Activated CD8-positive, alpha-beta T cell treated with anti-CD3 and anti-CD28 coated beads, Interleukin-2, amount 10 ng/mL, durations not matched to agents 7 days and 5 days (primary cell): ENCODE measurements at places on chromosomes 3 and 15. TPM values are rescaled to one million over a fixed set of nuclear protein-coding genes. Genes with fewer than 3 reads are reported as not detected.

GRCh38 chr3:46942076-46942475, 34.5 kb downstream of the CCDC12 start:
- peaks cover 49% of the 10 kb centered on the region for H3K36me3 ChIP-seq
- H3K27me3 ChIP-seq, result no peaks in the 10 kb centered on the region
- H3K27ac ChIP-seq, result peak overlapping the region; percentile 70
- H3K4me1 ChIP-seq, result peaks cover 68% of the 10 kb centered on the region
- DNase-seq, result no peak

DNA sequence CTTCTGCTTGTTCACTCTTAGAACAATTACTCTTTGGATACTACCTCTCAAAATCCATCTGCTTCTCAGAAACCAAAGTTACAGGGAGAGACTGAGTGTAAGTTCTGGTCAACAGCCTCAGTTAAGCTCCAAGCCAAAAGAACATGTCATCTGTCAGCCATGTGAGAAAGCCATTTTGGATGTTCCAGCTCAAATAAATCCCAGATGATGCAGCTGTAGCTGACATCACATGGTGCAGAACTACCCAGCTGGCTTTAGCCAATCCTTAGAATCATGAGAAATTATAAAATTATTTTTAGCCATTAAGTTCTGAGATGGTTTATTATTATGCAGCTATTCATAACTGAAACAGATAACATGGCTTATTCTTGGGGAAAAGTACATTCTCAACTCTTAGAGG, 696.0 kb downstream of the ZNF385D start:
- DNase-seq, result no peak
- H3K27ac ChIP-seq, result no peak overlapping the region
- no peaks in the 10 kb centered on the region for H3K27me3 ChIP-seq
- H3K36me3 ChIP-seq, result no peaks in the 10 kb centered on the region
- H3K4me1 ChIP-seq, result no peaks in the 10 kb centered on the region

DNA sequence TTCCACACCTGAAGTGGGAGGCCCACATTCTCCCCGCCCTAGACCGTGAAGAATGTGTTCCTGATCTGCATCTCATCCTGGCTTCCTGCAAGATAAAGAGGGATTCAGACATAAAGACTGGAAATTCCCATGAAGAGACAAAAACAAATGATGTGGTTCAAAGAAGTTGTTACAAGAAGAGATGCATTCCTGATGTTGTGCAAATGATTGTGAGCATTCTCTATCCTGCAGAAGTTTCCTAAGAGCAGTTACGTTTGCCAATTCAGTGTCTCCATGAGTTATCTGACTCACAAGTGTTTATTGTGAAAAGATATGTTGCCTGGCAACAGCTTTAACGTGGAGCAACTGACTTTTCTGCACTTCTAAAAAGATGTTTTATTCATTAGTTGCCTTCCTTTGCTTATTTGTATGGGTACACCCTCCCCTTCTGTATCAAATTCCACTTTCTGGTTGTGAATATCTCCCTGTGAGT, 107.8 kb downstream of the ZIC4 start:
- no peaks in the 10 kb centered on the region for H3K4me1 ChIP-seq
- no peaks in the 10 kb centered on the region for H3K36me3 ChIP-seq
- no peaks in the 10 kb centered on the region for H3K27me3 ChIP-seq
- no peak overlapping the region for H3K27ac ChIP-seq

DNA sequence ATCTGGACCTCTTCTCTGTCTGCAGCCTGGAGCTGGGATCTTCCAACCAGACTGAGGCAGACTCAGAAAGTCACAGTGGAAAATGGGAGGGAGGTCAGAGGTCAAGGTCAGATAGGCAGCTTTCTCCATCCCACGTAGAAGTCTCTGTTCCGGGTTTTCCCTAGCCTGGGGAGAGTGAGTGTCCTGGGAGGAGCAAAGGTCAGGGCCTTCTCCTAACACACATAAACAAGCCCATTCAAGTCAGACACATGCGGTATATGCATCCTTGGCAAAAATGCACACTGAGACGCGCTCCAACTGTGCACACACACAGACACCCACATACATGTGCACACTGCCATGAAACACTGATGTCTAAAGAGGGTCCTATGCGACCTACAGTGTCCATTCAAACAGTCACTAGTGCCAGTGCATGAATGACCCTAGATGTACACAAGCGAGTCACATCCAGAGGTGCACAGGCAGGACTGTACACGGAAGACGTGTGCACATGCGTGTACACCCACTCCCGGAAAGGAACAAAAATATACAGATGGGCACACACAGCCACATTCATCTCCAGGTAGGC, 681 bp downstream of the TWF2 start:
- H3K27me3 ChIP-seq, result no peaks in the 10 kb centered on the region
- H3K4me3 ChIP-seq, result peak overlapping the region; percentile 96
- DNase-seq, result no peak
- H3K4me1 ChIP-seq, result peaks cover 72% of the 10 kb centered on the region

DNA sequence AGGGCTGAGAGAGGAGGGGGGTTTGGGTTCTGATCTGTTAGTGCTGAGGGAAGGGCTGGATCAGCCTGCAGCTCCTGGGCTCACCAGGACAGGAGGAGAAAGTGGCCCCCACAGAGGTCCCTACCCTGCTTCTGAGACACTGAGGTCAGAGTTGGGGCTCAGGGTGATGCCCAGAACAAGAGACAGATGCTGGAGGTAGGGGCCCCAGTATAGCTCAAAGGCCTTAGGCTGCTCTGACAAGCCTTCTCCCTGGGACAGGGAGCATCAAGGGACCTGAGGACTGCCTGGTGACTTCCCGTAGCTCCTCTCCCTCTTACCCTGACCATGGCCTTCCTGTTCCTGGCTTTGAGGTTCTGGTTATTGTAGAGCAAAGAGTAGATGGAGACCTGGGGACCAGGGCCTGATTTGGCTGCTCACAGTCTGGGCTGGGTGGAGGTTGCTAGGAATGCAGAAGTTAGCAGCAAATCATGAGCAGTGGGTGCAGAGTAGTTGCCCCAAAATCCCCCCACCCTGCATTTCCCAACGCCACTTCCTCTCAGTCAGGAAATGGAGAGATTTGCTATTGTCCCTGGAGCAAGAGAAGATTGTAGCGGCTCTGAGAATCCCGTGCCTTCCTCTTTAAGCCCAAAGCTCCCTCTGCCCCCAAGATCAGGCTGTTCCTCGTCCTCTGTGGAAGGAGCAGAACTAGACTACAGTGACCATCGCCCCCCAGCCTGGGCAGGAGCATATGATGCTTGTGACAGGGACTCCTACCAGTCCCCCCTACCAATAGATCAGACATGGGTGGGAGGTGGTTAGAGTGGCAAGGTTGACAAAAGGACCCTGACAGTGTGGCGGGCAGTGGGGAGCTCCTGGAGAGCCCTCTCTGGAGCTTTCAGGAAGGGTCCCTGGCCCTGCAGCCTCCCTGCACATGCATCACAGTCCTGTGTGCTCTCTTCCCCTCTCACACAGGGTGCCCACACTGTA, 47.4 kb upstream of the SEC22A start:
- no peak overlapping the region for H3K27ac ChIP-seq
- no peak overlapping the region for H3K4me3 ChIP-seq
- no peaks in the 10 kb centered on the region for H3K27me3 ChIP-seq

- no peaks in the 10 kb centered on the region for H3K27me3 ChIP-seq
- H3K4me3 ChIP-seq, result no peak overlapping the region
- H3K4me1 ChIP-seq, result no peaks in the 10 kb centered on the region
- no peak for DNase-seq
Observed at GRCh38 chr3:167084545-167084944, 295.6 kb downstream of the ZBBX start.

DNA sequence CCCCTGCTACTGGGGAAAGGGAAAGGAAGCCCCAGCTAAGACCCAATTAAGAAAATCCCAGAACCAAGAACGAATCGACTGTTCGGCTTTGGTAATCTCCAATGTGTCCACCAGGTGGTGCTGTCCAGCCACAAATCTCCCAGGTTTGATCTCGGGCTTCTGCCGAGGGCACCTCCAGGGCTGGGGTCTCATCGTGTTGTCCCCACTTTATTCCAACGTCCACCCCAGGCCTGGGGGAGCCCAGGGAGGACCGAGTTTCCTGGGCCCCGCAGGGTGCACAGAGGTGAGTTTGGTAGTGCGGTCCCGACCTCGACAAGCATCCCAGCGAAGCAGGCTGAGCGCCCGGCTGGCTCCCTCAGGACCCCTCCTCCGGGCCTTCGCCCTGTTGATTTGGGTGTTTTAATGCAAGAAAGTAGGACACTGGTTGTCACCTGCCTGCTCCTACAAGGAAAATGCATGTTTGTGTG, 185.1 kb downstream of the GOLGA6L6 start:
- H3K36me3 ChIP-seq, result no peaks in the 10 kb centered on the region
- peaks cover 2% of the 10 kb centered on the region for H3K4me1 ChIP-seq
- DNase-seq, result peak; percentile 80
- H3K4me3 ChIP-seq, result no peak overlapping the region

DNA sequence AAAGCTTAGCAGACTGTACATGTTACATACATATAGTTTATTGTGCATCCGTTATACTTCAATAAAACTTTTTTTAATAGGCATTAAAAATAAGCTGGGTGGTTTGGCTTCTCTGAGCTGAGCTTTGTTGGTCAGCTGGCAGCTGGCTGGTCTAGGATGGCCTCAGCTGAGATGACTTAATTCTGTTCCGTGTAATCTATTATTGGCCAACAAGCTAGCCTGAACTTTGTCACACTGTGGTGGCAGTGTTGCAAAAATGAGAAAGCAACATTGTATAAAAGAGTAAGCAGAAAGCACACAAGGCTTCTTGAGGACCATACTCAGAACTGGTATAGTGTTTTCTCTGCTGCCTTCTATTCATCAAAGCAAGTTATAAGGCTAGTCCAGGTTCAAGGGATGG, 45.2 kb downstream of the CGGBP1 start:
- no peaks in the 10 kb centered on the region for H3K36me3 ChIP-seq
- H3K4me3 ChIP-seq, result no peak overlapping the region
- no peak for DNase-seq
- peaks cover 14% of the 10 kb centered on the region for H3K27me3 ChIP-seq
- peaks cover 8% of the 10 kb centered on the region for H3K4me1 ChIP-seq

GRCh38 chr15:56869573-56869972, 48.9 kb upstream of the TCF12 start:
- H3K27me3 ChIP-seq, result no peaks in the 10 kb centered on the region
- no peak overlapping the region for H3K4me3 ChIP-seq
- H3K4me1 ChIP-seq, result no peaks in the 10 kb centered on the region
- peak; percentile 54 for DNase-seq
- H3K36me3 ChIP-seq, result no peaks in the 10 kb centered on the region

GRCh38 chr3:122903171-122903570, 108.3 kb downstream of the SLC49A4 start:
- H3K4me1 ChIP-seq, result no peaks in the 10 kb centered on the region
- H3K27ac ChIP-seq, result no peak overlapping the region
- no peak overlapping the region for H3K4me3 ChIP-seq
- no peaks in the 10 kb centered on the region for H3K36me3 ChIP-seq

- H3K27ac ChIP-seq, result no peak overlapping the region
- DNase-seq, result no peak
- no peaks in the 10 kb centered on the region for H3K36me3 ChIP-seq
- no peak overlapping the region for H3K4me3 ChIP-seq
Observed at GRCh38 chr3:71854096-71854495, 69.1 kb upstream of the PROK2 start.

DNA sequence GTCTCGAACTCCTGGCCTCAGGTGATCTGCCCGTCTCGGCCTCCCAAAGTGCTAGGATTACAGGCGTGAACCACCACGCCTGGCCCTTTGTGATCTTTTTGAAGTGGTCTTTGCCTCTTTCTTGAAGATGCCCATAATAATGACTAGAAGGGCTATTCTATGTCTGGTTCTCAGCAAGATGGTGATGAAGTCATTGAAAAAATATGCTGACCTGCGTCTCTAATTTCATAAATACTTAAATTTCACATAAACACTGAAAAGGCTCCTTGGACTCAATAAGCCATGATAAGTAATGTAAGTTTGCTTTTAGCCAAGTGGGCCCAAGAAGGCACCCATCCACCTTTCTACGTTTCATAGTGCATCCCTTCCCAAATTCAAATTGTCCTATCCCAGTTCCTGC, 775 bp upstream of the MAPK6 start:
- H3K4me3 ChIP-seq, result peak overlapping the region; percentile 97
- peak overlapping the region; percentile 62 for H3K27ac ChIP-seq
- H3K36me3 ChIP-seq, result peaks cover 7% of the 10 kb centered on the region
- no peak for DNase-seq
- peaks cover 4% of the 10 kb centered on the region for H3K27me3 ChIP-seq

DNA sequence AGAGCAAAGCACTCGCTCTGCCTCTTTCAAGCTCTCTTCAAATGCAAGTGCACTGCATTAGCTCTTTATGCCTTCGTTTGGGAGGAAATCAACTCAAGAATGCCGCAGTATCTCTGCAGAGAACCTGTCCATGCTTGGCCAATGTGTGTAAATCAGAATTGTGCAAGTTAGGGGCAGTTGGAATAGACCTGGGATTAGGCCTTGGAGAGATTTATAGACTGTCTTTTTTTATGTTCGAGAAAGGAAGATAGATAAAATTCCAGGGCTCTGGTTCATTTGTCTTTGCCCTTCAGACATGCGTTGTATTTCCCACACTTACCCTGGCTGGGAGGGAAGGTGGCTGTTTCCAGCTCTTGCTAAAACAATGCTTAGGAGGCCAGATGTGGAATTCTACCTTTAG, 163.7 kb downstream of the MOBP start:
- H3K36me3 ChIP-seq, result no peaks in the 10 kb centered on the region
- no peak overlapping the region for H3K4me3 ChIP-seq
- peaks cover 2% of the 10 kb centered on the region for H3K27me3 ChIP-seq
- H3K27ac ChIP-seq, result no peak overlapping the region
- no peaks in the 10 kb centered on the region for H3K4me1 ChIP-seq
- no peak for DNase-seq

- DNase-seq, result no peak
- no peak overlapping the region for H3K4me3 ChIP-seq
- no peaks in the 10 kb centered on the region for H3K27me3 ChIP-seq
Observed at GRCh38 chr3:32045091-32045915, 61.1 kb upstream of the GPD1L start.

- peaks cover 12% of the 10 kb centered on the region for H3K4me1 ChIP-seq
- no peak overlapping the region for H3K4me3 ChIP-seq
- no peak overlapping the region for H3K27ac ChIP-seq
Observed at GRCh38 chr15:57298204-57298603, 78.1 kb upstream of the CGNL1 start.

DNA sequence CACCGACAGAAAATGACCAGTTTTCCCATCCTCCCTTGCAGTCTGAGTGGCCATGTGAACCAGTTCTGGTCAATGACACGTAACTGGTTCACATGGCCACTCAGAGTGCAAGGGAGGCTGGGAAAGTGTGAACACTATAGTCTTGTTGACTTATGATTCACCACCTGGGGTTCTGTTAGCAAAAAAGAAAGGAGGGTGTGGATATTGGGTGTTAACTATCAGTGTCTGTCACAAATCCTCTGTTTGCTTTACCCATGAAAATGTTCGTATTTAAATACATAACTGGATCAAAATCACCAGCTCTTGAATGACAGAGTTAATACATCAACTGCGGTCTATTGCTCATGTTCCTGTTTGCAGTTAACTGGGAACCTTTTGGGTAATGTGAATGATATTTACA, 92.3 kb downstream of the ADAMTSL3 start:
- no peaks in the 10 kb centered on the region for H3K36me3 ChIP-seq
- no peaks in the 10 kb centered on the region for H3K27me3 ChIP-seq
- H3K4me3 ChIP-seq, result no peak overlapping the region
- DNase-seq, result no peak
- H3K27ac ChIP-seq, result no peak overlapping the region
- H3K4me1 ChIP-seq, result no peaks in the 10 kb centered on the region

- H3K4me1 ChIP-seq, result no peaks in the 10 kb centered on the region
- no peaks in the 10 kb centered on the region for H3K36me3 ChIP-seq
- no peak overlapping the region for H3K27ac ChIP-seq
- no peak overlapping the region for H3K4me3 ChIP-seq
- no peak for DNase-seq
- H3K27me3 ChIP-seq, result no peaks in the 10 kb centered on the region
Observed at GRCh38 chr3:70227437-70227836, 85.0 kb downstream of the MDFIC2 start.

The EHD4 gene
- 8.0 TPM for total RNA-seq

The CADM2 gene
- total RNA-seq, result 0.21 TPM

The NEO1 gene
- 1.7 TPM for total RNA-seq

The LINGO1 gene
- total RNA-seq, result not detected

The SHC4 gene
- 0.65 TPM for total RNA-seq
